Stimulated activated CD8-positive, alpha-beta memory T cell treated with anti-CD3 and anti-CD28 coated beads, Interleukin-7, amount 100 ng/mL, for 48 hours (primary cell): ENCODE measurements at places on chromosomes 5 and 9.

DNA sequence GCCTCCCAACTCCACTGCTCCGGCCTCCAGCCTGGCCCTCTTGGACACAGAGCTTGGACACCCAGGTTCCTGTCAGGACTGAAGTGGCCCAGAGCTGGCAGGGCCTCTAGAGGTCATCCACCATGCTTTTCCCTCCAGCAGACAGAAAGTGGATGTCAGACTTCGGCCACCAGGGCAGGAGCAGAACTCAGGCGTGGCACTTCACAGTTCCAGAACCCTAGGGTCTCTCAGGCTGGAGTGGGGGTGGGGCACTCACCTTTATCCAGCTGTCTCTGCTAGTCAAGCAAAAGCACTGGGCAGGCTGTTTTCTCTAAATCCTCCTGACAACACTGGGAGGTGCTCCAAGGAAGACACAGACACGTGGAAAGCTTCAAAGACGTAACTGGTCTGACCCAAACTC is 35.6 kb upstream of the N4BP3 start:
- DNase-seq: no peak

- DNase-seq: no peak
Measured at GRCh38 chr5:17219469-17219868, 2.0 kb downstream of the BASP1 start.

GRCh38 chr5:32709750-32710549 is 1.2 kb upstream of the NPR3 start:
- DNase-seq: no peak

DNA sequence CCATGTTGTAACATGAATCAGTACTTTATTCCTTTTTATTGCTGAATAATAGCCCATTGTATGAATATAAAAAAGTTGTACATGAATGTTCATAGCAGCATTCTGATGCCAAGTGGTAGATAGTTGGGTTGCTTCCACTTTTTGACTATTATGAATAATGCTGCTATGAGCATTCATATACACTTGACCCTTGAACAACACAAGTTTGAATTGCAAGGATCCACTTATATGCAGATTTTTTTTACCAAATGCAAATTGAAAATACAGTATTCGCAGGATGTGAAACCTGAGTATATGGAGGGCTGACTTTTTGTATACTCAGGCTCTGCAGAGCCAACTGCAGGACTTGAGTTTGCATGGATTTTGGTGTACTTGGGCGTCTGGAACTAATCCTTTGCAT is 14.7 kb upstream of the SIL1 start:
- DNase-seq: no peak

DNA sequence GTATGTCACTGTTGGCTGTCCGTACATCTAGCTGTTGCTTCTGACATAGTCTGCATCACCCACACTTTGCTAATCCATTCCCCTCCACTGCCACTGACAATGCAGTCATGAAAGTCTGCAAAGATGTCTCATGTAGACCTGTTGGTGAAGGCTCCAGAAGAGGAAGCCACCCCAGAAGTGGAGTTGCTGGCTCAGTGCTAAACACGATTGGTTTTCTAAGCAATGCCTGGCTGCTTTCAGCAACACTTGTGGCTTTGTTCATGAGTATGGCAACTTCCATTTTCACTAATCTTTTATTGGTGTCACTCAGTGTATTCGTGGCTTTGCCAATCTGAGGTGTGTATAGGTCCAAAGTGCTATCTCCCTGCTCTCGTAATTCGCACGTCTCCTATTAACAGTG is 288.1 kb downstream of the GADD45G start:
- no peak for DNase-seq

- DNase-seq: no peak
Measured at GRCh38 chr9:121718084-121718483, 66.7 kb downstream of the DAB2IP start.
